ENCODE measurements at places on chromosomes 11 and 22.

GRCh38 chr11:79087238-79087960, 353.4 kb downstream of the TENM4 start:
- DNase-seq: no peak

GRCh38 chr22:21989049-21989448, 6.5 kb upstream of the TOP3B start:
- no peak for DNase-seq

DNA sequence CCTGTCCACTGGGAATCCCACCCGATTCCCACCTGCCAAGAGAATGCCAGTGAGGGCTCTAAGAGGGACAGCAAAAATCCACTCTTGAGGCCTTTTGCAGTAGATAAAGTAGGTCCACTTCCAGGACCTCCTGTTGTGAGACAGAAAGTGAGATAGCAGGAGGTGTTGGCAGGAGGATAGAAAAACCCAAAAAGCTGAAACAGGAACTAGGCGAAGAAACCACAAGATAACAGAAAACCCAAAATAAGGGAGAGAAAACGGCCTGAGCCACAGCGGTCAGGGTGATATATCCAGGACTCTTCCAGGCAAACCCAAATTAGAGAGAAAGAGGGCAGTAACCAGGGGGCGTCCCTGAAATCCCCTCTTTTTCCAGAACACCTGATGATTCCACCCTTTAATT, 79.7 kb upstream of the LINC01488 start:
- DNase-seq: no peak

DNA sequence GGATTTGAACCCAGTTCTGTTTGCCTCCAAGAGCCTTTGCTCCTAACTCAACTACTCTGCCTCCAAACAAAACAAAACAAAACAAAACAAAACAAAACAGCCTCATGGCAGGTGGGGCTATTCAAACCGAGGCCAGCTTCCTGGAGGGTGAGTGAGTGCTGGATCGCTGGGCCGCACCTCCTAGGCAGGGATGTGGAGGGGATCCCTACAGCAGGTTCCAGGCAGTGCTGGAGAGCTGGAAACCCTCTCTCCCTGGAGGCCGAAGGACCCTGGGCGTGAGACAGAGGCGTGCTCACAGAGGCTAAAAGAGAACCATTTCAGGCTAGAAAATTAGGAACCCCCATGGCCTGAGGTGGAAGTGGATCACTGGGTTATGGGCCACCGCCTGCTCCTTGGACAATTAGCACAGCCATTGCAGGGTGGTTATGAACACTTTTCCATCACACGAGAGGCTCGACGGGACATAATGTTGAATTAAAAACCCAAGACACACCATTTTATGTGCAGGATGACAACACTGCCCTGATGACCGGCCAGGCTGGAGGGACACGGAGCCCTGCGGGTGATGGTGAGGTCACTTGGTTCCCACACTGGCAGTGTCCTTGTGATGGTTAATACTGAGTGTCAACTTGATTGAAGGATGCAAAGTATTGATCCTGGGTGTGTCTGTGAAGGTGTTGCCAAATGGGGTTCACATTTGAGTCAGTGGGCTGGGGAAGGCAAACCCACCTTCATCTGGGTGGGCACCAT, 35.2 kb downstream of the SHISAL1 start:
- DNase-seq: no peak

GRCh38 chr22:24178502-24179440, 2.5 kb upstream of the SUSD2 start:
- DNase-seq: no peak

- no peak for DNase-seq
These were observed 125.7 kb downstream of the KCNQ1OT1 start for GRCh38 chr11:2574043-2574552.

- no peak for DNase-seq
These were observed 225.7 kb downstream of the CTTN start for GRCh38 chr11:70623906-70624597.

GRCh38 chr11:10641177-10641911, 52.2 kb downstream of the IRAG1 start:
- no peak for DNase-seq

DNA sequence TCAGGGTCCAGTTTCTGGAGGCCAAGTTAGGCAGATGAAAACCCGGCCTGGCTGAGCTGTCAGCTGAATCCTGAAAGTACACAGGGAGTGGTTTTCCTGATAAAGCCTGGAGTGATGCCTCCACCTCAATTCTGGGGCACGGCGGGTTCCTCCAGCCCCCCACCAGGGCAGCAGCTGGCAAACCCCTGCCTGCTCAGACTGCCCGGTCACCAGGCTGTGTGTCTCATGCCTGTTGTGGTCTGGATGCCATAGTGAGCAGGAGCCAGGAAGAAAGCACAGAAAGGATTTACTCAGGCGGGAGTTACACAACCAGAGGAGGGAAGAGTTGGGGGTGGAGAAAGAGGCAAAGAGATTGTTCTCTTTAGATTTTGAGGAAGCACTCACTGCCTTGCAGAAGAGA, 119.9 kb upstream of the RASSF10 start:
- no peak for DNase-seq

- no peak for DNase-seq
These were observed 101.5 kb upstream of the NNMT start for GRCh38 chr11:114194702-114195101.

- DNase-seq: no peak
These were observed 4.9 kb downstream of the CHRM4 start for GRCh38 chr11:46386674-46387073.

DNA sequence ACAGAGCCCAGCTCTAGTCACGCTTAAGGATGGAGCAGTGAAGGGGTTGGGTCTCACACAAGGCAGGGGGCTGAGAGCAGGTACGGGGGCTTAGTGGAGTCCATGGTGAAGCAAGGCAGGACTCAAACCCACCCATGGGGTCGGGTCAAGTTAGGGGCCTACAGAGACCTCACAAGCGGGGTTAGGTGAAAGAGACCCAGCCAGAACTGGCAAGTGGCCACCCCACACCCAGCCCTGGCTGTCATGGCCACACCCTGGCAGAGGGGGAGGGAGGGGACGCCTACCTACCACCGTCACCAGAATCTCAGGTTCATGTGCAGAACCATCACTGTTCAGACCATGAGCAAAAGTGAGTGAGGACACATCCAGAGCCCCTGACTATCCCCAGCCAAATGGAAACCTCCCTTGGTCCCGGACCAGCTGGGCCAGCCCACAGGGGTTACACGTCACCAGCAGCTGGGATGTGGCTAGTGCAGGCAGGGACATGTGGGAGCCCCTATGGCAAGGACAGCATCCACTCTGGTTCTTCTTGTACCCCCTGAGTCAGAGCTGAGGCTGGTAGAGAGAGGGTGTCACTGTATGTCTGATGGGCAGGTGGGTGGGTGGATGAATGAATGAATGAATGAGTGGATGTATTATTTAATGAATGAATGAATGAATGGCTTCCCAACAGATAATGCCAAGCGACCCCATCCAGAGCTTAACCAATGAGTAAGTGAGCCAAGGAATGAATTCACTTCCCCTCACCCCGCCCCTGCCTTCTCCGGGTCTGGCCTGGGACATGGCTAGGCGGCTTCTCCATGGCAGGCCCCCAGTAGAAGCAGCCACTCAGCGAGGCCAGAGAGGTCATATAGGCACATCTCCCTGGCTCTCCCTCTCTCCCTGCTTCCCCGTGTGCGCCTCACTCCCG, 681.6 kb downstream of the TBC1D22A start:
- no peak for DNase-seq

GRCh38 chr22:20113551-20114310, 2.2 kb upstream of the RANBP1 start:
- no peak for DNase-seq

DNA sequence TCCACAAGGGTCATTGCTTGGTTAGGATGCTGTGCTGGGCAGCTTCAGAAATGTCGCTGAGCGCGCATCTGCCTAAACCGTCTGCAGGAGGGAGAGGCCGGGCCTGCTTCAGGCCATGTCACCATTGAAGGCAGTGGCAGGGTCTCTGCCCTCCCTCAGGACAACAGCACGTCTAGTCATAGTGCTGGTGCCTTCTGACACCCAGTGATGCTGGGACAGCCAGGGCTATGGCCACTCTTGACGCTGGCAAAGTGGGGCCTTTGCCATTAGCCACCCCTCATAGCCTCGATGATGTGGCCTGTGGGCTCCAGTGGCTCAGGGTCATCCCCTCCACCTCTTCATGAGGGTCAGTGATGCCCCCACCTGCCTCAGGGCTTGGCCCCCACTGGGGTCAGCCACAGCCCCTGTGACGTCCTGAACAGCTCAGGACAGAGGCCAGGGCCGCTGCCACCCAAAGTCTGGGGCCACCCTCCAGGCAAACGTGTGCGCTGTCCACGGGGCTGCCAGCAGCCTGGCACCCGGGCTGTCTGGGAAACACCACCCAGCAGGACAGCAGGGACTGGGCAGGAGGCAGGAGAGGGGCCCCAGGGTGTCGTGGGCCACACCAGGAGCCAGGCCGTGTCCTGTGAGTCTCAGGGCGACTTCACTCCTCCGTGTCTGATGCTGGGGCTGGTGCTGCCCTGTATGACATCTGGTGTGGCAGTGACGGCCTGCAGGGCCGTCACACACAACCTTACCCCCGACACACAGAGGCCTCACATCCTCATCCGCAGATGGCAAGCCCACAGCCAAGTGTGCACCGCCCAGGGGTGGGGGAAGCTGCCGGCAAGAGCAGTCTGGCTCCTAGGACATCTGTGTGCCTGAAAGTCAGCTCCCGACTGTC, 42.5 kb downstream of the CERK start:
- DNase-seq: no peak

GRCh38 chr22:19599626-19600243, 75.5 kb upstream of the CLDN5 start:
- no peak for DNase-seq

DNA sequence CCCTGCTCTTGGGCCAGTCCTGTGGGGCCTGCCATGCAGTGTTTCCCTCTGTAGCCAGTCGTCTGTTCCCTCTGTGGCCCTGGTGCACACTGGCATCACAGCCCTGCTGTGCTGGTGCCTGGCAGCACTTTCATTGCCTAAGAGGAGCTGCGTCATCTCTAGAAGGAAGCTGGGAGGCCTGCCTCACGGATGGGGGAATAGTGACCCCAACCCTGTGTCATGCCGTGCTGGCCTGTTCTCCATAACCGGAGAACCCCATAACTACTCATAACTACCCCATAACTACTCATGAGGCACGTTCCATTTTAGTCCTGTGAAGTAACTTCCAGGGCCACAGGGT, 14.0 kb downstream of the RAB36 start:
- no peak for DNase-seq

DNA sequence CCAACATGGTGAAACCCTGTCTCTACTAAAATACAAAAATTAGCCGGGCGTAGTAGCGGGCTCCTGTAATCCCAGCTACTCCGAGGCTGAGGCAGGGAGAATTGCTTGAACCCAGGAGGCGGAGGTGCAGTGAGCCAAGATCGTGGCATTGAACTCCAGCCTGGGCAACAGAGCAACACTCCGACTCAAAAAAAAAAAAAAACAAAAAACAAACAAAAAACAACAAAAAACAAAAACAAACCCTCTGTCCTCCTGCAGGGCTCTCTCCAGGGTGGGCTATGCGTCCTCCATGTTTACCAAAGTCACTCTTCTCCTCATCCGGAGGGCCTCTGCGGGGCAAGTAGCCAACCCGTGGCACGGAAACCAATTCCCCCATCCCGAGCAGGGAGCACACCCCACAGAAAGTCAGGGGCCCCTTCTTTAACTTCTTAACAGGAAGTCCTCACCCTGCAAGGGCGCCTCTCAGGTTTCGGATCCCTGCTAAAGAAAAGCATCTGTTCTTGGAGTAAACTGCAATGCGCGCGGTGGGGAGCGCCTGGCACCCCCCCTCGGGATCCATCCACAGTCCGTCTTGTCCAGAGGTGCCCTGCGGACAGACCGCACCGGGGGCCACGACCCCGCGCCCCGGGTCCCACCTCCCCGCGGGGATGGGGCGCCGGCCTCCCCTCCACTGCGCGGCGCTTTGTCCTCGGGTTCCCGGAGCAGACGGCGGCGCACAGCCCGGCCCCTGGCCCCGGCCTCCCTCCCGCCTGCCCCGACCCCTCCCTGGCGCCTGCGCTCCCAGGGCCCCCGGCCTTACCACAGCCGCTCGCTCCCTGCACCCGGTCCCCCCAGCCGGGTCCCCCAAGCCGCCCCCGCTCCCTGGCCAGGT, 712 bp downstream of the CERK start:
- DNase-seq: peak; percentile 35

DNA sequence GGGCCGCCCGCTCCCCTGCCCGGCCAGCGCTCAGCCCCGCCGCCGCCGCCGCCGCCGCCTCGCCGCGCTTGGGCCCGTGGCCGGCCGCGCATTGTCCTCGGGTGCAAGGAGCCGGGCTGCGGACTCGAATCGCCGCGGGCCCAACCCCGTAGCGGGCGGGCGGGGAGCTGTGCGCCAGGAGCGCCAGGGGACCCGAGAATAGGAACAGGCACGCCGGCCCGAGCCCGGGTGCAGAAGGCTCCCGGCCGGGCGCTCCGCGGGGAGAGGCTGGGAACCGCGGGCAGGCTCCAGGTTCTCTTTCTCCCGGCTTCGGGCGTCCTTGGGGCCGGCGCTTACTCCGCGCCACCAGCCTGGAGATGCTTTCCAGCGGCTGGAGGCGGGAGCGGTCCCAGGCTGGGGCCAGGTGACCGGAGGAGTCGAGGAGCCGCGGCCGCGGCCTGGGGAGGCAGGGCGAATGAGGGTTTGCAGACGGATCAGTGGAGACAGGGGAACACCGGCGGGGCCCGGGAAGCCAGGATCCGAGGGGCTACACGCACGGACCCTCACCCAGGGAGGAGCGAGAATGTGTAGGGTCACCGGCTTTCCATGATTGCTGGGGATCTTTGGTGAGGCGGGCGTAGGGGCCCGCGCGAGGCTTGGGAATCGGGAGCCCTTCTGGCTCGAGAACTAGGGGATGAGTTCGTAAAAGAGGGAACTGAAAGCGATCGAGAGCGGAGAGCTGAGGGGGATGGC, 726 bp downstream of the PKNOX2 start:
- DNase-seq: no peak

DNA sequence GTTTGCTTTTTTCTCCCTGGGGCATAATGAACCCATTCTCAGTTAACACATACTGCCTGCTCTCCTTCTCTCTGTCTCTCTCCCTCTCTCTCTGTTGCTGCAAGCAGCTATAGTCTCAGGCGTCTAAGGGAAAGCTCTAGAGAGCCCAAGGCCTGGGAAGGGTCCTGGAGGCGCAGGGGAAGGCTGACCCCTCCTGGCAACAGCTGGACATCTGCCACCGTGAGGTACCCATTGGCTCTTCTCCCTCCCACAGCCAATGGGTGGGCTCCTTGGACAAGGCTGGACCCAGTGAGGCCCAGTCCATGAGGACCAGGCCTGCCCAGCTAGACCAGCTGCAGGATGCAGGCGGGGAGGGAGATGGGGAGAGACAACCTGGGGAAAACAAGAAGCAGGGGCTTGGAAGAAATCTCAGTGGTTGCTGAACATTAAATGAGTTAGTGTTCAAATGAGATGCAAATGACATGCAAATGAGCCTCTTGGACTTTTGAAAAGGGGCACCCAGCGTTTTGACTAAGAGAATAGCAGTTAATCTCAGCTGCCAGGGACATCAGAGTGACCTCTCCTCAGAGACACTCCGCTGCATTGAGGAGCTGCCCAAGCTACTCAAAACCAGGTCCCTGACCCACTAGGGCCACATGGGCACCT, 349.7 kb downstream of the BUD13 start:
- DNase-seq: no peak

- DNase-seq: no peak
These were observed 75.7 kb downstream of the KIAA1671 start for GRCh38 chr22:25027959-25028840.

- no peak for DNase-seq
These were observed 1.4 kb downstream of the MICAL2 start for GRCh38 chr11:12111549-12112520.
